ENCODE measurements at places on chromosomes 3 and 15.
A peak's percentile ranks its signal among the peaks of the same experiment; 100 is the strongest.

GRCh38 chr3:171752329-171752728, 58.0 kb downstream of the PLD1 start:
- no peak for DNase-seq

GRCh38 chr3:175890066-175890465, 1030.9 kb downstream of the NAALADL2 start:
- DNase-seq, result no peak

DNA sequence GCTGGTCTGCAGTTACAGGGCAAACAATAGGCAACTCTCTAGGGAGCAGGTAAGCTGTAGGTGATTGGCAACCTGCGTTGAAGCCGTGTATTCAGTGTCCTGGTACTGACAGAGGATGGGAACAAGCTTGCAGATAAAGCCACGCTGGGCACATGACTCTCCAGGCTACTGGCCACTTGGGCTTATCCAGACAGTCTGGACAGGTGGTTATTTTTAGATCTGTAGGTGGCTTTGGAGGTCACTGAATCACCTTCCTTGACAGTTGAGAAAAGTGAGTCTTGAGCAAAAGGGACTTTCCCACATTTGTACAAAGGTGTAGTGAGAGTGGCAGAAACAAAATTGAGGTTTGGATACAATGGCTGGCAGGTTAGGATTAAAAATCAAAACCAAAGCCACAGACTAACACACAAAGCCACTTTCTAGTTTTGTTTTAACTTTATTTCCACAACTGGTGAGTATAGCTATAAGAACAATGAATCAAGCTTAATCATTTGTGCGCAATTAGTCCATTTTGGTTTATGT, 22.3 kb upstream of the IL1RAP start:
- no peak for DNase-seq

DNA sequence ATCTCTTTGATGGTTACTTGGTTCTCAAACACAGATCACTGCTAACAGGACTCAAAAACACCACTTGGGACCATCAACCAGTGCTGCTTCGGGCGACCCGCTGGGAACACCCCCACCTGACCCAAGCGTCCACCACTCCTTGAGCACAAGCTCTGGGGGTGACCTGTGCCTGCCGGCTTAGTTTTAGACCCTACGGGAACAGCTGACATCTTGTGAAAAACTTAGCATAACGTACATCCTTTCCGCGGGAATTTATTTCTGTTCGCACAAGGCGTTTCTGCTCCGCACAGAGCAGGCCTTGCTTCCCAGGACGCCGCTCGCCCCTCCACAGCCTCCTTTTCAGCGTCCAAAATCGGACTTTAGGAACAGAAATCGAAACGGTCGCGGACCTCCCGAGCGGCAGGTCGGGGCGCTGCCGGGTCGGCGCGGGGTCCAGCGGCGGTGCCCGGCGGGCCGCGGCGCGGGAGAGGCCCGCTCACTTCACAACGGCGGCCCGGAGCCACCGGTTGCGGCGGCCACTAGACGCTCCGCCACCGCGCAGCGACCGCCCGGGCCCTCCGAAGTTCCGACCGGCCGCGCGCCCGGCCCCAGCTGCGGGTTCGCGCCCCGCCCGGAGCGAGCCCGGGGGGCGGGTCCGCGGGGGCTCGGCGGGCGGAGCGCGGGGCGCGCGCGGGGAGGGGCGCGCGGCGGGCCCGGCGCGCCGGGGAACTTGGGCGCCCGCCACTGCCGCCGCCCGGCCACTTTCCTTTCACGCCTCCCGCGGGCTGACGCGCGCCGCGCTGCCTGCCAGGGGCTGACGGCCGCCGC, 959 bp downstream of the SFMBT1 start:
- DNase-seq, result peak; percentile 70

DNA sequence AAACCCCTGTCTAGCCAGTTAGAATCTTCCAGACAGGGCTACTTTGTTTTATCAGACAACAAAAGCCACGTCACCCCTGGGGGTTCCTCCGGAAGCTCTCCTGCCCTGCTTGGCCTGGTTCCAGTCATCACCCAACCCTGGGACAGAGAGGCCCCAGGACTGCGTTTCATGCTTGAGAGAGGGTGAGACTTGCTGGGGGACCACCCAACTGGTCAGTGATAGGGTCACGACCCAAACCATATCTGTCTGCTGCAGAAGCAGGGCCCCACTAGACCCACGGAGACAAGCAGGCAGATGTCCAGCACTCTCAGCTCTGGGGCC, 1.2 kb downstream of the NT5DC2 start:
- DNase-seq, result peak; percentile 48

DNA sequence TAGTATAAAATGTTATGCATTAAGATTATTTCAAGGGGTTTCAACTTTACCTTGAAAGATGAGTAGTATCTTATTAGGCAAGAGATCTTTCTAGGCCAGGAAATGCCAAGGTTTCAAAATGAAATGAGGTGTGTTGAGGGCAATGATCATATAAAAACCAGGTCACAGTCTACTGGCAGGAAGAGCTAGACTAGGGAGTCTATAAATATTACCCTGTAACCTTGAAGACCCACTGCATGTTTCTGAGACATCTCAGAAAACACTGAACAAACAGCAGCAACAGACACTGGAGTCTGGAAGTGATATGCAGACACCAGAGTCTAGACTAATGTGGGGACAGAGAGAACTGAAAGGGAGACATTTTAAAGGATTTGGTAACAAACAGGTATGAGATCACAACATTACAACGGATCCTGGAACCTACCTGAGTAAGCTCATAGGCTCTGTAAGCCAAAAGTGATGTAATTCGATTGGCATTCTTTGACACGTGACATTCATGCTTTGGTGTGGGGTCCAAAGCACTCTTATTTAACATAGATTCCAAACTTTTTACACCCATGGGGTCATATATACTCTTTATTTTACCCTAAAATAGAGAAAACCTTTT, 15.0 kb downstream of the TASOR start:
- DNase-seq, result no peak
